Stimulated activated naive CD8-positive, alpha-beta T cell treated with anti-CD3 and anti-CD28 coated beads, Interleukin-15, Interleukin-2, amounts not matched to agents 100 U/mL and 50 U/mL, for 24 hours (primary cell): ENCODE measurements at places on chromosomes 6 and 20.

GRCh38 chr6:112562301-112563231 is 215.4 kb downstream of the RFPL4B start:
- DNase-seq: no peak

DNA sequence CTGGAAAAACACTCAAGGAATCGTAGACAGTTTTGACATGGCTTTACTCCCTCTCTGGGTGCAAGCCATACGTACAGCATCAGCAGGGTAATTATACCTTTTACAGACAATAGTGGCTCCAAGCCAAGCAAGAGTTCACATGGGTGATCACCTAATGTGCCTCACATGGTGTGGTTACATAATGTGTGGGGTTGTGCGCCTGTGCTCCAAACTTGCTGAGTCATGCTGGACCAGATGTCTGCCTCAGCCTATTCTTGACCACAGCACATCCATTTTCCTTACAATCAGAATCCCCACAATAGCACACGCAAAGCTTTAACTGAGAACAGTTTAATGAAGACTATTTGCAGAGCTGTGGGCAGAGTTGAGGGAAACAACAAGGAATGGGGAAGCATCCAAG is 74.5 kb downstream of the ALDH8A1 start:
- DNase-seq: no peak

DNA sequence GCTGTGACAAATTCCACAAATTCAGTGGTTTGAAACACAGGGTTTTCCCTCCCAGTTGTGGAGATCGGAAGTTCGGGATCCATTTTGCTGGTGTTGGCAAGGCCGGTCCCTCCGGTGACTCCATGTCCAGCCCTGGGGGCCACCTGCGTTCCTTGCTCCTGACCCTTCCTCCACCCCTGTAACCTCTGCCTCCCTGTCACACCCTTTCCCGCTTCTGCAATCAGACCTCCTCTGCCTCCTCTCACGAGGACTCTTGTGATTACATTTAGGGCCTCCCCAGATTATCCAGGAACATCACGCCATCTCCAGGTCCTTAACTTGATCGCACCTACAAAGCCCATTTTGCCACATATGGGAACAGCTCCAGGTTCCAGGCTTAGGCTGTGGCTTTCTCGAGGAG is 12.5 kb downstream of the RPS6KA2 start:
- DNase-seq: no peak

GRCh38 chr6:53956068-53956711 is 155.1 kb upstream of the MLIP start:
- DNase-seq: peak; percentile 32

DNA sequence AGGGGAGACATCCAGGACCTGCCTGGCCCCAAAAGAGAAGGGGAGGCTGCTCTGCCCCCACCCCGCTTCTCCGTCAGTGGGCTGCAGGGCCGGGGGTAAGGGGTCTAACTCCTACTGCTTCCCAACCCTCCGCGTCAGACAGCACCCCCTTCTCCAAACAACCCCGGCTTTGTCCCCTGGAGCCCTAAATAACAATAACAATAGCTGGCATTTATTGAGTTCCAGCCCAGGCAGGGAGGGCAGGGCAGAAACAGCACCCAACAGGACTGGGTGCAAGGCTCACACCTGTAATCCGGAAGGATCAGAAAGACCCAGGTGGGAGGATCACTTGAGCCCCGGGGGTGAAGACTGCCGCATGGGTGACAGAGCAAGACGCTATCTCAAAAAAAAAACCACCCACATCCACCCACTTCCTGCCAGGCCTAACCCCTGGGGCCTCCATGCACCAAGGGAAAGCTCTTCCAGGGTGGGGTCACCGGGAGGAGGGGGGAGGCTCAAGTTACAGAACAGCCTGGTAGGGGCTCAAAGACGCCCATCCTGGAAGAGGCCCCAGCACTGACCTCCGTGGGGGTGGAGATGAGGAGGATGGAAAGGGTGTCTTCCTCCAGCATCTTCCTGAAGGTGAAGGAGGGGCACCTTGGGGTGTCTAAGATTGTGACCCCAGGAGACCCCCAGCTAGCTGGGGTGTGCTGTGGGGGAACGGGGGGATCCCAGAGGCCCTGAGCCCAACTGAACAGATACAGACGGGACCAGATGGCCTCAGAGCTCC is 1.3 kb upstream of the FNDC11 start:
- DNase-seq: peak; percentile 32

DNA sequence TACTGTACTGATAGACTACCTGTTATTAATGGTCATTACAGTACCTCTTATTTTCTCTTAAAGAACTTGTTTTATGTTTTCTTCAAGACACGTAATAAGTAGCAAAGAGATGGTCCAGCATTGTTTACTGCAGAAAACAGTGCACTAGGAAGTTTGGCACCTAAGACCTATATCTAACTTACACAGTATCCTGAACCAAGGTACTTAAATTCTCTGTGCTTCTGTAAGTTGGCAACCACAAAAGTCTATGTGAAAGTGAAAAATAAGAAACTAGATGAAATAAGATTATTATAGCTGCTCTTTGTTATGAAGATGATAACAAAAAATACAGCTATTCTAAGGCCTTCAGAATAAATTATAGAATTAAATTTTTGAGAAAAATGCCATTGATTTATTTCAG is 411.7 kb upstream of the SOX4 start:
- no peak for DNase-seq

GRCh38 chr20:19830211-19830785 is 72.2 kb downstream of the RIN2 start:
- DNase-seq: no peak

GRCh38 chr6:52994031-52994838 is 849 bp downstream of the GSTA4 start:
- no peak for DNase-seq
